ENCODE measurements at places on chromosomes 11 and 22. TPM values are rescaled to one million over a fixed set of nuclear protein-coding genes. Genes with fewer than 3 reads are reported as not detected.

Gene PDE3B
- 31.7 TPM for total RNA-seq

Gene CTSC
- 31.2 TPM for total RNA-seq

Gene CACNA1I
- total RNA-seq = 0.14 TPM

Gene SLC22A9
- 25.8 TPM for total RNA-seq

Gene TBRG1
- total RNA-seq = 13.4 TPM

Gene APOBEC3C
- total RNA-seq = 11.9 TPM

Gene PACS1
- 9.1 TPM for total RNA-seq

Gene BBS1
- 18.5 TPM for total RNA-seq

Gene C22orf42
- not detected for total RNA-seq

Gene TMEM258
- total RNA-seq = 31.0 TPM

Gene INS
- total RNA-seq = 0.37 TPM

Gene KCNE3
- total RNA-seq = 5.4 TPM

Gene DBX1
- total RNA-seq = not detected

Gene GPR83
- total RNA-seq = 0.05 TPM

Gene OTUB1
- 18.8 TPM for total RNA-seq

Gene ENTHD1
- total RNA-seq = not detected

Gene MIAT
- total RNA-seq = 1.5 TPM

Gene OR52N4
- total RNA-seq = not detected

Gene NUP160
- total RNA-seq = 36.6 TPM

Gene PLA2G6
- 9.0 TPM for total RNA-seq

Gene FGF3
- total RNA-seq = not detected

Gene GAB4
- not detected for total RNA-seq

Gene CDON
- total RNA-seq = 7.4 TPM

Data from liver (tissue), 10 donors.